ENCODE measurements at places on chromosomes 2 and 18.

- DNase-seq = no peak
Measured at GRCh38 chr2:28705751-28706440, 45.7 kb upstream of the PPP1CB start.

- no peak for DNase-seq
Measured at GRCh38 chr2:62511636-62512035, 5.6 kb upstream of the TMEM17 start.

- DNase-seq = no peak
Measured at GRCh38 chr2:216756435-216756834, 61.1 kb upstream of the IGFBP5 start.

DNA sequence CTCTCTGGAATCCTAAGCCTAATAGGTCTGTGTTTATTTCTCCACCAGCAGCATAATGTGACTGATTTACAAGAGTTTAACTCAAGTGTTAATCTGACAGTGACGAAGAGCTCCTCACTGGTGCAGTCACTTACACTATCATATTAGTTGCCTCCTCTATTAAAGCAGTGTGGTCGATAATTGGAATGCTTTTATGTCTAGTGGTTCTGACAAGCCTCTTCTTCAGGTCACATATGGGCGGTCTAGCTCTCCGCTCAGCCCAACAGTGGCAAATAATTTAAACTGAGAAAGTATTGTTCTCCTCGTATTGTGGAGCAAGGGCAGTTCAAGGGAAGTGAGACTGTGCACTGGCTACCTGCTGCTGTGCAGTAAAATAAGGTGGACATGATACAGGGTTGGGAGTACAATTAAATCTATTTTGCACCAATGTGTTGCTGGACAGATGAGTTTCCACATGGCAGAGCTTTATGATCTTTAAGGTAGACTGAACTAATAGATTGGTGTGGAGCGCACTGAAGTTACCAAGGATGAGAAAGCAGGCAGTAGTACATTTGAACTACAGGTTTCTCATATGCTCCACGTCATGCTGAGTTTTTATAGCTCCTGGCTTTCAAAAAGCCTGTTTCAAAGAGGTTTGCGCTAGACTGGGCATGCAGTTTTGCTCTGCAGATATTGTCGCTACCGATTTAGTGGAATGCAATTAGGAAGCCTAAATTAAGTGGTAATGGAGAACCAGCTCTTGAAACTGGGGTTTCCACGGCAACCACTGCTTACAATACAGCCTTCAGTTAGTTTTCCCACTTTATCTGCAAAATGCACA, 151.7 kb upstream of the POU3F3 start:
- DNase-seq = no peak

GRCh38 chr2:234587341-234588053, 90.6 kb upstream of the ARL4C start:
- no peak for DNase-seq

All from MCF 10A (cell line).